AG04450 (cell line): ENCODE measurements at places on chromosomes 4 and X. TPM values are rescaled to one million over a fixed set of nuclear protein-coding genes. Genes with fewer than 3 reads are reported as not detected.

DCLK2 gene
- 7.3 TPM in 2 replicates for polyA plus RNA-seq

SPATA18 gene
- polyA plus RNA-seq = 9.7 and 12.7 TPM in 2 replicates

FGF5 gene
- 39.9 and 40.7 TPM in 2 replicates for polyA plus RNA-seq

NUDT11 gene
- 17.4 and 20.2 TPM in 2 replicates for polyA plus RNA-seq

CT45A5 gene
- polyA plus RNA-seq = not detected in 2 replicates

PRSS12 gene
- 142 and 155 TPM in 2 replicates for polyA plus RNA-seq

OTUD6A gene
- not detected in 2 replicates for polyA plus RNA-seq

TRIM60 gene
- polyA plus RNA-seq = not detected in 2 replicates

LDOC1 gene
- 13.8 and 25.7 TPM in 2 replicates for polyA plus RNA-seq

LRAT gene
- polyA plus RNA-seq = not detected in 2 replicates

FAM53A gene
- 1.1 TPM in 2 replicates for polyA plus RNA-seq

DDX60 gene
- 7.1 and 8.4 TPM in 2 replicates for polyA plus RNA-seq

SPP1 gene
- polyA plus RNA-seq = 0.29 and 0.69 TPM in 2 replicates

TMEM156 gene
- polyA plus RNA-seq = 1.8 and 2.3 TPM in 2 replicates

AMTN gene
- not detected in 2 replicates for polyA plus RNA-seq

POU4F2 gene
- not detected in 2 replicates for polyA plus RNA-seq

SLITRK4 gene
- not detected in 2 replicates for polyA plus RNA-seq

FAM47E gene
- 0.06 TPM in 1 of 2 replicates, not detected in the other for polyA plus RNA-seq

CLGN gene
- polyA plus RNA-seq = 1.6 and 2.7 TPM in 2 replicates

KIT gene
- polyA plus RNA-seq = 0.07 and 0.09 TPM in 2 replicates

CT55 gene
- not detected in 2 replicates for polyA plus RNA-seq

DNA sequence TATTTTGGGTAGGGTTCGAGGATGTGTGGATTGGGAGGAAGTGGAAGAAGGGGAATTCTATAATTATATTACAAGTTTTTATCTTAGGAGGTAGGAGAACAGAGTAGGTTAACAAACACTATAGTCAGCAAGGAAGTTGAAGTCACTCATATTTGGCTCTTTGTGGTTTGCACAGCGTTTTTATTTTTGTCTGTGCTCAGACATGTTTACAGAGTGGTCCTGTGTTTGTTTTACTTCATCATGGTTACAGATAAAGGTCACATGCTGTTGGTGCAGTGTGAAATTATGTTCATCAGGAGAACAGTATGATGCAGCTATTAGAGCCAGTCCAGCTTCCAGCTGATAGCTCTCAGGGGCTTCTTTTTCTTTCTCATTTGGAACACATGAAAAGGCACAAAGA is 299.9 kb upstream of the SFRP2 start:
- no peak for DNase-seq

- no peak for DNase-seq
Measured at GRCh38 chr4:19508442-19508841, 743.3 kb upstream of the SLIT2 start.

GRCh38 chr4:180664766-180665368 is 1578.3 kb upstream of the TENM3 start:
- DNase-seq = peak; percentile 85

DNA sequence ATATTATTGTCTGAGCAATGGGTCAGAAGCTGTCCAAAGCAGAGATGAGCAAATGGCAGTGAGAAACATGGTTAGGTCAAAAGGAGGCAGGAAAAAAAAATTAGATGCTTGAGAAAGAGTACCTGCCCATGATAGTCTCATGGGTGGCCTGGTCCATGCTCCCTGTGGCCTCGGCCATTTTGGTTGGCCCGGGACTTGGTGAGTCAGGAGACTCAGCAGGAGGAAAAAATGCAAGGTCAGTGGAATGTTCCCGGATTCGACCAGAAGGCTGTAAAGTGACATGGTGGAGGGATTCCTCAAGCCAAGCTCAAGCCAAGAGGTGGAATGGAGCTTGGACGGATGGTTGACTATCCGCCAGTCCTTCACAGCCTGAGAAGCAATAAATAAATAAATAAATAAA is 236.7 kb downstream of the ASMT start:
- no peak for DNase-seq

- DNase-seq = no peak
Measured at GRCh38 chr4:99715286-99715685, 57.7 kb upstream of the C4orf54 start.

GRCh38 chr4:689723-690122 is 772 bp upstream of the SLC49A3 start:
- DNase-seq = no peak

DNA sequence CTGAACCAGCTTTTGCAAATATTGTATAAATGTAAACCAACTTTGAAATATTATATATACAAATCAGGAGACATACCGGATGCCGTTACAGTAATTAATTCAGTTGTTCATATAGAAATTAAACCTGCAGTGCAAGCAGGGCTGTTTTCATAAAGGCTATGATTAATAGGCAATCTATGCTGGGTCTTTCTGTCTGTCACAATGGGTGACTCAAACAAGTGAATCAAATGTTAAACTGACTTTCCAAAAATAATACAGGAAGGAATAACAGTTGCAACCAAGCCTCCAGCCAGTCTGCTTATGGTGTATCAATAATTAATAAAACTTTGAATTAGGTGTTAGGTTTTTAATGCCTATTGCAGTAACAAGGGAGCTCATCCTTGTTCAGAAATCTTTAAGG is 43.9 kb downstream of the GABRB1 start:
- no peak for DNase-seq

GRCh38 chr4:108058685-108059440 is 69.2 kb downstream of the HADH start:
- peak; percentile 4 for DNase-seq

GRCh38 chr4:42781315-42781714 is 111.2 kb upstream of the GRXCR1 start:
- no peak for DNase-seq

- no peak for DNase-seq
Measured at GRCh38 chr4:38455092-38455862, 208.7 kb upstream of the KLF3 start.

DNA sequence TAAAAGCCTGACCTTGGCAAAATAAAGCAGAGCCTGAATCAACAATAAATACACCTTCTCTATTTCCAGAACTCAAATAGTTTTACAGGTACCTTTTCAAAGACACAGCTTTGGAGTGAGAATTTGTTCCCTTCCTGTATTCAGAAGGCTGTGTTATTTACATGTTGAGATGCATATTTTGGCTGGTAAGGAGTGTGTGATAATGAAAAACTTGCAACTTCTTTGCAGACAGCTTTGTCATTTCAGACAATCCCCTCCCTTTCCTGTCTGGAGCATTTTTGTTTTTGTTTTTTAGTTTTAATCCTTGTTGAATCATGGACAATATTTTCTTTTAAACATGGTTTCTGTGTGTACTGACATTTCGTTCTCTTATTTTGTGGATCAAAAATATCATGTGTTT is 493.8 kb downstream of the FAT4 start:
- DNase-seq = no peak

- DNase-seq = no peak
Measured at GRCh38 chrX:108875548-108875947, 139.2 kb upstream of the IRS4 start.

GRCh38 chrX:75278991-75279390 is 5.1 kb downstream of the UPRT start:
- DNase-seq = no peak

- no peak for DNase-seq
Measured at GRCh38 chr4:152102436-152103000, 341.7 kb upstream of the GATB start.

DNA sequence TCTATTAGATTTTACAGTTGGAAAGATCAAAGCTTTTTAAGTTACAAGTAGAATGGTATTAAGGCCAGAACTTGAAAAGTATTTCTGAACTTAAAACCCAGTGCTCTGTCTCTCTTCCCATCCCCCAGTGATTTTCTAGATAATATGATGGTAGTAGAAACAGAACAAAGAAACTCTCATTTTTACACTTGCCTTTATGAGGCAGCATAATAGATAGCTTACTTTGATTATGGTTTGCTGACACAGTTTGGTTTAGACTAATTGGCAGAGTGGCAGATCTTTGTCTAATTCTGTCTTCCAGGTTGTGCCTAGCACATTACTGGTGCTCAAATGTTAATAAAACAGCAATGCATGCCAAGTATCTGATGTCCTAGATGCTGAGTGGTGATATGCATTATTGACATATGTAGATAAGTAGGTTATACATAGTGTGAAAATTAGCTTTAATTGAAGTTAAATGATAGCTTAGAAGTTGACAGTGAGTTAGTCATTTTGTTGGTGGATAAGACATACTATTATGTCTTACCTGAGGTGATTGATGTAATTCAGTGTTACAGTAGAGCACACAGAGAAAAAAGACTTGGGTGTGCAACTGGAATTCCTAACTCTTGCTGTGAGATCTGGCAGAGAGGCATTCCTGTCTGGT is 4.3 kb upstream of the RAPGEF2 start:
- no peak for DNase-seq

DNA sequence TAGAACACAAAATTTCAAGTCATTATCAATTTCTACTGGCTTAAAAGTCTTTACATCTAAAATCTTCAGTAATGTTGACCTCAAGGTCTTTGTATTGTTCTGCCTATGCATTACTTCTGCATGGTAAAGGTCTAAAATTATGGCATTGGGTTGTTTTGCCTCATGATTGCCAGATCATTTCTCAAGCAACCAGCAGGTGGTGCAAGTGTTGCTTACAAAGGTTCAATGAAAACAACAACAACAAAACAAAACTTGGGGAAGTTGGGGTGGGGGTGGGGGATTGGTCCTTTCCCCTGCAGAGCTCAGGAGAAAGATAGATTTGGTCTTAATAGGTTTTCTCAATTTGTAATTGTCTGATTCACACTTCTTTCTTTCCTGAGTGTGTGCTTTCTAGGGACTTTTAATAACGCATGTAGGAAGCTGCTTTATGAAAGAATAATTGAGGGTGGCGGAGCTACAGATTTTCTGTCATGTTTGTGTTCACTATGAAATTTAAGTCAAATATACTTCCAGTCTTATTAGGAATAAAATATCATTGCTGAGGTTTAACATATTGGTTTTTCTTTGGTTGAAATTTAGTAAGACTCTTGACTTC is 145.1 kb downstream of the COL4A5 start:
- no peak for DNase-seq

- no peak for DNase-seq
Measured at GRCh38 chrX:132023896-132024386, 839 bp downstream of the STK26 start.

DNA sequence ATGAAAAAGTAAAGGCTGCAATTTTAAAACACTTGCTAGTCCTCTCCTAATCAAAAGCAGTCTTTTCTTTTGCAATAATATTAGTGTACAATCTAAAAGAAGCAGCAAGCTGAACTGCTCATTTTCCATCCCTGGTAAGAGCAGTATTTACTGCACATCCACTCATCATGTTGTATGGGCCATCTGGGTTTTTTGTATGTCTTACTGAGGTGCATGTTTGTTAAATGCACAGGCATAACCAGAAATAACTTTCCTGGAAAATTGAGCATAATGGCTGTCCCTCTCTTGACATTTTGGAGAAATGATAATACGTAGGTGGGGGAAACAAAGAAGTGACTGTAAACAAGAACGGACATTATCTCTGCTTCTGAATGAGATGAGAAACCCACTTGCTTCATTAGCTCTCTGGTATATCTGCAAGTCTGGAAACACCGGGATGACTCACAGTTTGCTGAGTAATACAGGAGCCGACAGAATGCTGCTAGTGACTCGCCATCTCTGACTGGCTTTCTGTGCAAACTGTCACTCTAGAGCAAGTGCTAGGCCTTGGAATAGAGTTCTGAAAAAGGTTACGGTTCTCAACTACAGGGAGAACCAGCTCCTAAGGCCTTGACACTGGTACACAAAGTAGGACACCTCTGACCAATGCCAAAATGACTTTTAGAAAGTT is 85.7 kb upstream of the MTM1 start:
- peak; percentile 11 for DNase-seq

GRCh38 chr4:121913667-121914066 is 38.2 kb downstream of the TRPC3 start:
- no peak for DNase-seq

DNA sequence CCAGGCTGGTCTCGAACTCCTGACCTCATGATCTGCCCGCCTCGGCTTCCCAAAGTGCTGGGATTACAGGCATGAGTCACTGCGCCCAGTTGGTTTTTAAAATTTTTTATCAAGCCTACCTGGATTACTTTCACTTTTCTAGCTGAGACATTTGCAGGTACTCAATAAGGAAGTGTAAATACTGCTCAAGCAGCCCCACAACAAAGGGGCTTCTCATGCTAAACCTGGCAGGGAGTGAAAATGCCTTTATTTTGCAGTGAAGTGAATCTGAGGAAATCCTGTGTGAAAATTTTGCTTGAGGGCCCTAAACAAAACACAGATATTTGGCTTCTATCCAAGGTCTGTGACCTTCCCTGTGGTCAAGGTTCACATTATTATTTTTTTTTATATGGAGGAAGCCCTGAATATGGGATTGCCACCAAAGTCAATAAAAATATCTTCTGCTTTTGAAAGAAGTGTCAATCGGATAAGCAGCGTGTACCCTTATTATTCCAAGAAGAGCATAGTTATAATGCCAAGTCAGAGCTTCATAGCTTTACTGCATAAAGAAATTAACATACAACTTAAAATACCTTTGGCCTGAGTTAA is 481.0 kb downstream of the SH2D1A start:
- DNase-seq = no peak

- DNase-seq = no peak
Measured at GRCh38 chrX:40202456-40202855, 104.7 kb upstream of the BCOR start.

GRCh38 chr4:125739760-125740159 is 425.0 kb downstream of the FAT4 start:
- DNase-seq = no peak

DNA sequence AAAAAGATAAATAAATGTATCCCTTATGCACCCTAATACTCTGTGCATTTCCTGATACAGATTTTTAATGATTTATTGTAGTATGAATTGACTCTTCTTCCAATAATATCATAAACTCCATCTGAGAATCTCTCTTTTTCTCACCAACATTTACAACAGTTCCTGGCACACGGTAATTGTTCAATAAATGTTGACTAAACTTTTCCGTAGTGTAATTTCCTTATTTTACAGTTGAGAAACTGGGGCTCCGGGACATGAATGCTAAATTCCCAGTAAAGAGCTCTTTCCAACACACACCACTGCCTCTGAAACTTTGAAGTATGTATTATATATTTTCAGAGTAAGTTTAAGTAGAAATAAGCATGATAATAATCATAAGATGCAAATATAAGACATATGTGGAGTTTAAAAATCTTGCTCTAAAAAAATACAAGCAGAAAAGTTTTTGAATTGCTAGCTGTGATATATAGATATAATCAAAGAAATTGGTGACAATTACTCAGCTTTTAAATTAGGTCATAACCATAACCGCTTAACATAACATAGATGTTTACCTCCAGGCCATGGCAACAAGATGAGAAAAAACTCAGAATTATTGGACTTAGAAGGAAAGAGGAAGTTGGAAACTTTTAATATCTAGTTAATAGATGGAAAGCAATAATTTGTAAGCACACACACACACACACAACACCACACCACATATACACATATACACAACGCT is 28.2 kb upstream of the ANTXR2 start:
- no peak for DNase-seq

- DNase-seq = no peak
Measured at GRCh38 chrX:77917294-77917933, 6.9 kb downstream of the ATP7A start.

DNA sequence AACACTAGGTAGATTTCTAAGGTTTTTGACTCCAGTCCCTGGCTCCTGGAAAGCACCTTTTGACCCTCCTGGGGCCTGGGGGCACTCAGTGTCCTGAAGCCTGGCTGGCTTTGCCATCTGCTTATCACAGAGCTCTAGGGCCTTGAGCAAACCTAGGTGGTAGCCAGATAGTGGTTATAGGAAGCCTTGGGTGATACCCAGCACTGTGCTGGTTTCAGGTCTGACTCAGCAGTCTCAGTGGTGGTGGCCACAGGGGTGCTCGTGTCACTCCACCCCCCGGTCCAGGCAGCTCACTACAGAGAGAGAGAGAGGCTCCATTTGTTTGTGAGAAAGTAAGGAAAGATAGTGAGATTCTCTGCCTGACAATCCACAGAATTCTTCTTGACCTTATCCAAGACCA is 195.8 kb upstream of the ZFP42 start:
- DNase-seq = no peak
